ENCODE measurements at places on chromosomes 4 and X.

GRCh38 chr4:101032541-101032940, 314.8 kb downstream of the PPP3CA start:
- no peak for DNase-seq

DNA sequence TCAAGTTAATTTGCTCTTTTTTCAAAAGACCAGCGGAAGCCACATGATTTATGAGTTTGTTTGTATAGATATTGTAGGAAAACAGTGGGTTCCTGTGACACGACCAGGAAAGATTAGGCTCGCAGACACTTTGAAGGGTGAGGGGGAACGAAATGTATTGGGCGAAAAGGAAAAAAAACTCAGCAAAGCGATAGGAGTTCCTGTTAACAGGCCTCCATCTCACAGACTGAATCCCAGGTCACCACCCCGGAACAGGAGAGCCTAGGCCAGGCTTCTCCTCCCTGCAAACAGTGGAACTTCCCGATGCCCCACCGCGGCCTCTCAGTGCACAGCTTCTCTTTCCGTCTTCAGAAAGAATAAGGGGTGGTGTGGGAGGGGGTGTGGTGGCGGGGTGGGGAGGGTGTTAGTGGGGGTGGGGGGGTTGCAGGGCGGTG, 181.8 kb upstream of the GPRIN3 start:
- no peak for DNase-seq

DNA sequence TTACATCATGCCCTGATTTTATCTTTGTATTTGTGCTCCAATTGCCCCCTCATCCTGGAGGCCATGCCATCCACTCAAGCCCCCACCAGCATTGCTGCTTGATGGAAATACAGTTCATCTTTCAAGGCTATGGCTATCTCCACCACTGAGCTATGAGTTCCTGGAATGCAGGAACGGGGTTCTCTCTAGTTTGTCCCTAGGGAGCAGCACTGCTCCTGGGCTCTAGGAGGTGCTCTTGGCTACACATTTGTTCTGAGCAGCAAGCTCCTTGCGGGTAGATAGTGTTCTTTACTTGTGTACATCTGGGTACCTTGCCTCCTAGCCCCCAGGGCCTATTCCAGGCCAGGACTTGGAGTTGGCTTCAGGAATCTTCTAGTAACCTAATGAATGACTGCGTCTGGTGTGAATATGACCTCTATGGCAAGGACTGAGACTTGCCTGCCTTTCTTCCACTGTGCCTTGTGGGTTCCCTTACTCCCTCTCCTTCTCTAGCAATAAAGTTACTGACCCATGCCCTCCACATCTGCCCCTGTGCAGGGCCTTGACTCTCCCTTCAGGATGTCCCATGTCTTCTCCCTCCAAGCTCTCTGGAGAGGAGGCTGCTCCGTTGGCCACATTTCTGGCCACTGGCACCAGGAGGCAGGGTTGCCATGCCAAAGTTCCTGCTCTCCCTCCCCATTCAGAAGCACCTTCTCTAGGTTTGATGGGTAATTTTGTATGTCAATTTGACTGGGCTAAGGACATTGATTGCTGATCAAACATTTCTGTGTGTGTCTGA, 7.6 kb downstream of the CITED1 start:
- no peak for DNase-seq

- DNase-seq = no peak
These were observed 9.0 kb downstream of the PDGFC start for GRCh38 chr4:156962528-156962974.

DNA sequence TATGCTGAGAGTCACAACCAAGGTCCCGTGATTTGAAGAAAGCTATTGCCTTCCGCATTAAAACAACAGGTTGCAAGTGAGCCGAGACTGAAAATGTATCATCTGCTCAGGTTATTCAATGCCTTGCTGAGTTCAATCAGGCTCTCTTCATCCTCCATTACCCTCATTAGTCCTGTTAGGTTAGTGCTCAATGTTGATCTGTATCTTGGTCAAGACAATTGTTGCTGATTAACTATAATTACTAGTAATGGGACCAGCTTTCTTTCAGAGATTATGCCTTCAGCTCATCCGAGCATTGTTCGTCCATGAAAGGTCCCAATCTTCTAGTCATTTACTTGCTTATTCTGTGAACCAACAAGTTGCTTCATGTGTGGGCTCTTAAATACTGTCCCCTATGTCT, 534.6 kb upstream of the FAM241A start:
- DNase-seq = no peak

DNA sequence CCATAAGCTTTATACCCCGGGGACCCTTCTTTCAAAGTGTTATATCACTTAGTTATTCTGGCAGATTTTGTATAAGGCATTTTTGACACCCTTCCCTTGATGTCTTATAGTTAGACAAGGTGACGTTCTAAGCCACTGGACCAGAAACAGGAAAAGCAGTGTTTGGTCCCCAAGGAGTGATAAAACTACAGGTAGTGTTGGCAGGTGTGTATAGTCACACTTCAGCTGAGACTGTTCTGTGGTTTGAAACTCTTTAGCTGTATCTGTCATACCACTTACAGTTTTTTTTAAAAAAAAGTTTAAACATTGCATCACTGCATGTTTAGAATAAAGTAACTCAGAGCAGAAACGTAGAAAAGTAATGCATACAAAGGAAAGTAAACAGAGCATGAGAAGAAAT, 48.5 kb downstream of the TLL1 start:
- no peak for DNase-seq

GRCh38 chrX:11960031-11960430, 178.2 kb upstream of the FRMPD4 start:
- DNase-seq = no peak

- no peak for DNase-seq
These were observed 150.3 kb downstream of the FBXW7 start for GRCh38 chr4:152385551-152385950.

DNA sequence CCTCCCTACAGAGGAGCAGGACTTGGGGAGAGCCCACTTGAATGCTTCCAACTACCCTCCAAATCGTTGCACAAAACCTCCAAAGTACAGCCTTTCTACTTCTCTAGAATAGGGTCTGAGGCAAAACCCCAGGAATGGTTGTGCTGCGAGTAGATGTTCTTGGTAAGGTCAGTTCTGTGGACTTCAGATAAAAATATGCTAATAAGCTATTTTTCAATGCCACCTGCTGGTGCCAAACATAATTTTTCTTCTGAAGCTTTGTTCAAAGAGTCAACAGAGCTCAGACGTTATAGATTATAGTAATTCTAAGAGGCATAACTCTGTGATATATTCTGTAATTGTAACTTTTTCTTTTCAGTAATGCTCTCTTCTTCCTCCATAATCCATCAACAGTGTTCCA, 425.7 kb downstream of the GPAT3 start:
- no peak for DNase-seq

- DNase-seq = no peak
These were observed 16.3 kb upstream of the PDK3 start for GRCh38 chrX:24448762-24449250.
